ENCODE measurements at places on chromosomes 7 and 10. TPM values are rescaled to one million over a fixed set of nuclear protein-coding genes. Genes with fewer than 3 reads are reported as not detected.

BAZ1B gene
- 40.6 TPM for total RNA-seq

CUZD1 gene
- total RNA-seq, result 1.5 TPM

KCNMA1 gene
- not detected for total RNA-seq

PODXL gene
- total RNA-seq, result 415 TPM

BICC1 gene
- total RNA-seq, result not detected

ARL4A gene
- total RNA-seq, result 27.4 TPM

NCF1 gene
- 0.40 TPM for total RNA-seq

ITIH2 gene
- total RNA-seq, result not detected

CYP2C19 gene
- total RNA-seq, result not detected

C7orf57 gene
- total RNA-seq, result 0.15 TPM

FAM25C gene
- total RNA-seq, result not detected

SFMBT2 gene
- total RNA-seq, result 1.6 TPM

Measured in mammary microvascular endothelial cell (primary cell).